ENCODE measurements at places on chromosomes 7 and 10.
A peak's percentile ranks its signal among the peaks of the same experiment; 100 is the strongest.

- DNase-seq: no peak
Measured at GRCh38 chr10:116800286-116800929, 48.9 kb upstream of the ENO4 start.

DNA sequence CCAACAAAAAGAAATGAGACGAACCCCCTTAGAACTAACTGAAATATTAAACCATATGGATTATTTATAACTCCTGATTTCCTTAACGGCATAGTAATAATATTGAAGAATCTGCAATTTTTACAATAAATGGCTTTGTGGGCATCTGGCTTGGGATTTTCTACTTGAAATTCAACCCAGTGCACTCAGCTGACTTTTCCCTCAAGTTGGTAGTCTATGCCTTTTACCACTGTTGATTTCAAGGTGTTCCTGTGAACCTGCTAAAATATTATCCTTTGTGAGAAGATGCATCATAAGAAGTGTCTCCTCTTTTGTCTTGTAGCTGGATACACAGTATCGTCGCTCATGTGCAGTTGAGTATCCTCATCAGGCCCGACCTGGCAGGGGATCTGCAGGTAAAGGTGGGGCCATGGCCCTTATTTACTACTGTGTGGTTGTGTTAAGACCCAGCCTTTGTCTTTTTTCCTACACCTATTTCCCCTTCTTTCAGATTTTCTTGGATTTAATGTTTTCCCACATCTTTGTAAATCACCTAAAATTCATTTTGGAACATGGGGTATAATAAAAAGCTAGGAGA, 8.0 kb downstream of the DNAJC9 start:
- no peak for DNase-seq

- DNase-seq: no peak
Measured at GRCh38 chr7:135687466-135687865, 25.2 kb downstream of the STMP1 start.

GRCh38 chr7:41391818-41392217, 311.1 kb downstream of the INHBA start:
- no peak for DNase-seq

DNA sequence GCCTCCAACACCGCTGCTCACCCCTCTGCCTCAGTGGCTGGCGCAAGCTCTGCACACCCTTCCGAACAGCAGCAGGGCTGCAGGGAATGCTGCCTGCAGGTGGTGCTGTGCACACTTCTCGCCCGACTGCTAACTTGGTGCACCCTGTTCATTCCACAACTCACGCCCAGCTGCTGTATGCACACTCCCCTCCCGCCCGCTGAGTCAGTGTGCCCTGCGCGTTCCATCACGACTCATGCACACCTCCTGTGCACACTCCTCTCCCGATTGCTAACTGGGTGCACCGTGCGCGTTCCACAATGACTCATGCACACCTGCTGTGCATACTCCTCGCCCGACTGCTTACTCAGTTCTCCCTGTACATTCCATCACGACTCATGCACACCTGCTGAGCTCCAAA, 21.5 kb downstream of the ADARB2 start:
- DNase-seq: peak; percentile 21

GRCh38 chr7:41508755-41509154, 194.1 kb downstream of the INHBA start:
- DNase-seq: no peak

GRCh38 chr7:123204206-123204835, 4.6 kb upstream of the SLC13A1 start:
- DNase-seq: no peak

DNA sequence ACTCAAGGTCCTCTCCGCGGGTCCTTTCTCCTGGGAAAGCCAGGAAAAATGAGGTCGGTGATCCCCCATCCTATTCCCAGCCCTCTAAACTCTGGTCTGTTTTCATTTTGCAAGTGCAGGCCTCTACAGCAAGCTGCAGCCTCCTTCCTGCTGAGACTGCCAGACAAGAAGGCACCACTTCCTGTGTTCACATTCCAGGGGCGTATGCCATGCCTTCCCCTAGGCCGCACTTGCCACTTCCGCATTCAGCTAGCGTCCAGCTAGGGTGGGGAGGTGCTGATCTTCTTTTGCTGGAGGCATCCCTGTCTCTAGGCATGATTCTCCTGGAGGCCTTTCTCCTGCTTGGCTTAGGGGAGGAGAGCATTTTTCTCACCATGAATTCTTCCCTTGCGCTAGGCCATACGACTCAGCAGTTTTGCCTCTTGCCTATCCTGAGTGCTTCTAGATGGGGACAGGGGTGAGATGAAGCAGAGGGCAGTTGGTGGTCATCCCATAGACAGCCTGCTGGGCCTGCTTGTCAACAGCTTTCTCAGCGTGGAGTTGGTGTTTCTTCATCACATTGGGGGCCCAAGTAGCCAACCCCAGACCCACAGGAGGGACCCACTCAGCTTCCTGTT, 328.9 kb downstream of the RPS24 start:
- no peak for DNase-seq

DNA sequence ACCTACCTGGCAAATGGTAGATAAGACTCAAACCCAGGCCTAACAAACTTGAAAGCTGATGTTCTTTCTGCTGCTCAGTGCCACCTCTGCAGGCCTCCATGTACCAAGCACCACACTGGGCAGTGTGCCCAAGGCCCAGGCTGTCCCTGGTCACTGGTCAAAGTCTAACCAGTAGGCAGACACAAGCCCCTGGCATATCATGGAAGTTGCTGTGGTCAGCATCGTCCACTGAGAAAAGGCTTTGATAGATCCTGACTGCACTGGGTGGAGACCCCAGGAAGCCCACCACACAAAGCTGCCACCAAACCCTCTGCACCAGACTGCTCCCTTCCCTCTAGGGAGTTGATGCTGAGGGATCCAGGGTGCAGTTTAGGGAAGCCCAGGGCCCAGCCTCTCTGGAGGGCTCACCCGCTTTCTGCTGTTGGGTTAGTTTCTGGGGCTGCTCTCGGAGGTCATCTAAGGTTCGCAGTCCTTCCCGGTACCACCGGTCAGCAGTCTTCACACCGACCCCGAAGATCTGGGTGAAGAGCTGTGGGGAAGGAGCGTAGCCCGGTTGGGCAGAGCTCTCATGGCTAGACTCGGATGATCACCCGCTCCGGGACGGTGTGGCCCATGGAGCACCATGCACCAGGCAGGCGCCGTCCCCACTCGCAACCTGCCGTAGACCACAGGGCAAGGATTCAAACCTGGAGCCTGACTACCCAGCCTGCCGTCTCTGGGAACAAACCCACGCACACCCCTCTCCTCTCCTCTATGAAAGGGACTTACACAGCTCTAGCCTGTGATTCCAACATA, 6.0 kb downstream of the POLM start:
- DNase-seq: no peak

DNA sequence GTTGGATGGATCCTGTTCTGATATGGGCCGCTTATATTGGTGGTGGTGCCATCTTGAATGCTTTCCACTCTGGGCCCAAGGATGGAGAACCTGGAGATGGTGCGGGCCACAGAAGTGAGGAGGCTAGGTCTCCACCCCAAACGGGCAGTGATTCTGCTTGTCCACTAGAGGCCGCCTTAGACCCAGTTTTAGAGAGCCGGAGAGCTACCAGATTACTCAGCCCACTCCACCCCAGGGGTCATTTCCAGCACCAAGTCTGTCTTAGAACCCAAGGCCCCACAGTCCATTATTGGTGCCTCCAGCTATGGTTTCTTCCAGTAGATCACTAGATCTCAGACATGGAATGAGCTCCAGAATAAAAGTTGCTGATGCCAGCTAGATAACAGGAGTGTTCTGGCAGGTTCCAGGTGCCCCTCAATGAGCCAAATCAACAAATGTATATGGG, 11.8 kb upstream of the CAMK2G start:
- no peak for DNase-seq

GRCh38 chr7:49127359-49127913, 203.1 kb downstream of the CDC14C start:
- no peak for DNase-seq

- DNase-seq: no peak
Measured at GRCh38 chr10:130257897-130258296, 121.7 kb downstream of the GLRX3 start.

GRCh38 chr10:110421512-110422138, 76.1 kb upstream of the DUSP5 start:
- DNase-seq: no peak

DNA sequence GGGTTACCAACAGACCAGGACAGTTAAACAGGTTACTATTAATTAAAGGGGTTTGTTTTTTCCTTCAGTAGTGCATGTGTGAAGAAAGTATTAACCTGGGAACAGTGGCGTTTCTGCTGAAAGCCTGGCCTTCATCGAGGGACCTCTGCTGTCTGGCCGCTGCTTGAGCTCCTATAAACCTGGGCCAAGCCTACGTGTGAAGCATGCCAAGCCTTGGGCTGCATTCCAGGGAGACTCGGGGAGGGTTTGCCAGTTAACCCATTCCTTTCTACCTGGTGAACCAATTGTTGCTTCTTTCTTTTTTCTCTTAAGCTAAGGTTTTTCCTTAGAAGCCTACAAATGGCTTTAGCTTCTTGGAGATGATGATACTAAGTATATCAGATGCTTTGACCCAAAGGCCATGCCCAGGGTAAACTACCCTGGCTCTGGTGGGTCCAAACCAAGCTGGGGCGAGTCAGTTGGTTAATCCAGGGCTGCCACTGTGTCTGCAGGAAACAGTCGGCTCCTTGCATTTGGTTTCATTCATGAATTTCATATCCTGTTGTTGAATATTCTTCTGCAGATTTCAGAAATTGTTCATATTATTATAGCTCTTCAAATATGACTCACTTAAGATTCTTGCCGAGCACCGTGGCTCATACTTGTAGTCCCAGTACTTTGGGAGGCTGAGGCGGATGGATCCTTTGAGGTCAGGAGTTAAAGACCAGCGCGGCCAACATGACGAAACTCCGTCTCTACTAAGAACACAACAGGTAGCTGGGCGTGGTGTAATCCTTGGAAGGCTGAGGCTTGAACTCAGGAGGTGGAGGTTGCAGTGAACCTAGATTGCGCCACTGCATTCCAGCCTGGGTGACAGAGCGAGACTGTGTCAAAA, 23.8 kb downstream of the PFKP start:
- DNase-seq: no peak

GRCh38 chr10:75647675-75648074, 216.3 kb downstream of the LRMDA start:
- DNase-seq: no peak

DNA sequence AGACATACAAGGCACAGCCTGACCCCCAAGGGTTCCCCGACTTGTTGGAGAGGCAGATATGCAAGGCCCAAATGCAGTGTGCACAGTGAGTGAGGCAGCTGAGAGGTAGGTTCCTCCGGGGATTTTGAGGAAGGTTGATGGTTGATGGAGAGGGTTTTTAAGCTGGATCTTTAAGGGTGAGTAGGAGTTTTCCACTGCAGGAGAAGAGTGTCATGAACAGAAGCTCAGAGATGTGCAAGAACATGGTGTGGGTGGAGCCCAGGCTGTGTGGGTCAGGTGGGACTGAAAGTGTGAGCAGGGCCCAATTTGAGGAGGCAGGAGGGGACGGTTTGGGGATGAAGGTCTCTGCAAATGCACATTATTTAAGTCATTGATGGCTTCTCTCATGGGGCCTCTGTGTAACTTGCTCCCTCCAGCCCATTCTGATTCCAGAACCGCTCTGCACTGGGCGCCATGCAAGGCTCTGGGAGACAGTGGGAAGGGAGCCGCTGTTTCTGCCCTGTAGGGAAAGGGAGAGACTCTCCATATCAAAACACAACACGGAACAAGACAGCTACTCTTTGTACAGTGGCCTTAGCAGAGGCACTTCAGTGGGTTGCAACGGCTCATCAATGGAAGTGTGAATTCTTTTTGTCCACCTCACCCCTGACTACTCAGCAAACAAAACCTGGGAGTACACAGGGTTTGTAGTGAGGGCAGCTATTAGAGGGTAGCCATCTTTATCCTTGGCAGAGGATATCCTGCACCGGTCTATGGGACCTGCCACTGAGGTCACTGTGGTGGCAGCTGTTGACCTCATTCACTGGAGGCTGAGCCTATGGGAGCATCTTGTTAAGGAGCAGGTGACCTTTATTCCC, 29.7 kb downstream of the RAMP3 start:
- DNase-seq: no peak

- no peak for DNase-seq
Measured at GRCh38 chr7:110994028-110994967, 96.6 kb upstream of the LRRN3 start.

DNA sequence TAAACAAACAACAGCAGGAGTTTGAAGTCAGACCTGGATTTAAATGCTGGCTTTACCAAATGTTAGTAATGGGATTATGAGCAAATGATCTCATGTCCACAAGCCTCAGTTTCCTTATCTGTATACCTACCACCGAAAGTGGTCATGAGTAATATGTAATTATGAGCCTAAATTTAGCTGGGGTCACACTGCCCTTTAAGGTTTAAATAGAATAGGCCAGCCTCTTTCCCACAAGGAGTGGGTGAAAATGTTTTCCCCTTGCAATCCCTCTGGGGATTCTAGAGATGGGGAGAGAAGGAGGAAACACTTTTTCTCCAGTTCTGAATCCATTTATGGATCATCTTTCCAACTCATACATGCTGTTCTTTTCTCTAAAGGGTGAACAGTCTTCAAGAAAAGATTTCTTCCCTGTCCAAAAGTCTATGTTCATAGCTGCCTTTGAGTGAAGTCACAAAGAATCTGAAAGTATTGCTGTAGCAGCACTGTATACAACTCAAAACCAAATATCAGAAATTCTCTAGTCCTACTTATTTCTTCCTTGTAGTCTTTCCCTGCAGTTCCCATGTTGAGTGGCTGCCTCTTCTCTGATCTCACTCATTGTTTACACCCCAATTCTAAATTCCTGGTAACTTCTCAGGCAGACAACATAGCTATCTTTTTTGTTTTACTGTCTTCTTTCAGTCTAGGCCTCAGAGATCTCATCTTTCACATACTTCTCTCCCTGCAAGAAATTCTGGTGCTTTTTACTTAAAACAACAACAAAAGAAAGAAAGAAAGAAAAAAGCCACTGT, 7.4 kb upstream of the TSPAN12 start:
- DNase-seq: no peak

GRCh38 chr10:128326251-128326650, 200.0 kb upstream of the MKI67 start:
- DNase-seq: no peak

- no peak for DNase-seq
Measured at GRCh38 chr10:14571866-14572507, 202.7 kb downstream of the FAM107B start.

- DNase-seq: no peak
Measured at GRCh38 chr7:2635810-2636701, 4.3 kb downstream of the TTYH3 start.

DNA sequence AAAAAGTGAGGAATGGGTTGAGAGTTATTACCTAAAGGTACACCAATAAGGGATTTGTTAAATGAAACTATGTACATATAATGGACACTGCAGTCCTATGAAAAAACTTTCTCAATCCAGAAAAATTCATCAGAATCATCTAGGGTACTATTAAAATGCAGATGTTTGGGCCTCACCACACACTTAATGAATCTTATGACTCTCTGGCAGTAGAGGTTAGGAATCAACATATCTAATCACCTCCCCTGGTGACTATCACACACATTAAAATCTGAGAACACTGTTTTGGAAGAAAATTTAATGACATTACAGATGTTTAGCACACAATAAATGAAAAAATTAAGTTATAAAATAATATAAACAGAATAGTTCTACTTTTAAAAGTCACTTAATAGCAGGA, 32.1 kb downstream of the BAZ1B start:
- no peak for DNase-seq

Data from stimulated activated CD4-positive, alpha-beta T cell treated with anti-CD3 and anti-CD28 coated beads, Interleukin-12 subunit alpha, Interleukin-12 subunit beta, amount 100 ng/mL, for 48 hours (primary cell).